GM23248 (cell line): ENCODE measurements at places on chromosomes 4 and X. TPM values are rescaled to one million over a fixed set of nuclear protein-coding genes. Genes with fewer than 3 reads are reported as not detected.

- H3K4me1 ChIP-seq = no peaks in the 10 kb centered on the region
- no peaks in the 10 kb centered on the region for H3K36me3 ChIP-seq
- H3K27ac ChIP-seq = no peak overlapping the region
- H3K4me3 ChIP-seq = no peak overlapping the region
- DNase-seq = peak; percentile 27
- no peaks in the 10 kb centered on the region for H3K27me3 ChIP-seq
Observed at GRCh38 chrX:54447461-54447860, 7.3 kb downstream of the TSR2 start.

- 0 out of 2 replicates have a peak, but pooled peaks cover 3% of the 10 kb centered on the region for H3K27me3 ChIP-seq
- H3K4me1 ChIP-seq = peaks cover 40% of the 10 kb centered on the region
- peak; percentile 62 for DNase-seq
- H3K36me3 ChIP-seq = no peaks in the 10 kb centered on the region
- no peak overlapping the region for H3K27ac ChIP-seq
Observed at GRCh38 chr4:73447671-73448070, 11.7 kb downstream of the AFP start.

- DNase-seq = no peak
- H3K4me3 ChIP-seq = no peak overlapping the region
- H3K4me1 ChIP-seq = no peaks in the 10 kb centered on the region
- H3K27me3 ChIP-seq = no peaks in the 10 kb centered on the region
- no peaks in the 10 kb centered on the region for H3K36me3 ChIP-seq
Observed at GRCh38 chrX:141935645-141936044, 32.0 kb downstream of the MAGEC1 start.

The EVC2 gene
- total RNA-seq = 8.0 and 8.1 TPM in 2 replicates

- no peak for DNase-seq
- H3K36me3 ChIP-seq = no peaks in the 10 kb centered on the region
- no peaks in the 10 kb centered on the region for H3K4me1 ChIP-seq
- H3K27ac ChIP-seq = no peak overlapping the region
Observed at GRCh38 chr4:135359128-135359527, 1157.5 kb upstream of the PABPC4L start.
